Liver (tissue), 10 donors: ENCODE measurements at places on chromosomes 1 and 21. TPM values are rescaled to one million over a fixed set of nuclear protein-coding genes. Genes with fewer than 3 reads are reported as not detected.

- peaks cover 11% of the 10 kb centered on the region for H3K27me3 ChIP-seq
- H3K4me1 ChIP-seq = no peaks in the 10 kb centered on the region
- no peaks in the 10 kb centered on the region for H3K36me3 ChIP-seq
- no peak overlapping the region for H3K4me3 ChIP-seq
Observed at GRCh38 chr1:110760321-110760720, 85.6 kb upstream of the KCNA3 start.

DNA sequence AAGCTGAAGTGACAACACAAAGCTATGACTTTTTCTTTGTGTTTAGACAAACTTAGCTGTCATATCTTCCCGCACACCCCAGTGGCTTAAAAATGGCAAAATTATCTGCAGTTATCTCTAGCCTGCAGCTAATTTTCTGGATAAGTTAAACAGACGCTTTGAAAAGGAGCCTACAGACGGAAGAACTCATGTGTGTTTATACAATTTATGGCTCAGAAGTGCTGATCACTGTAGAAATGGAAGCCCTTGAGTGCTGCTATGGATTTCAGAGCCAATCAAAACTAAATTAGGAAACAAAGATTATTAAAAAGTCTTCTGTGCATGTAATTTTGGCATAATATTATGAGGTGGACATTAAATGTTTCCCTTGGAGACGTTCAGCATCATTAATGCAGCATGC is 11.6 kb downstream of the NTNG1 start:
- no peak overlapping the region for H3K27ac ChIP-seq
- no peaks in the 10 kb centered on the region for H3K4me1 ChIP-seq
- H3K36me3 ChIP-seq = no peaks in the 10 kb centered on the region
- no peak overlapping the region for H3K4me3 ChIP-seq

DNA sequence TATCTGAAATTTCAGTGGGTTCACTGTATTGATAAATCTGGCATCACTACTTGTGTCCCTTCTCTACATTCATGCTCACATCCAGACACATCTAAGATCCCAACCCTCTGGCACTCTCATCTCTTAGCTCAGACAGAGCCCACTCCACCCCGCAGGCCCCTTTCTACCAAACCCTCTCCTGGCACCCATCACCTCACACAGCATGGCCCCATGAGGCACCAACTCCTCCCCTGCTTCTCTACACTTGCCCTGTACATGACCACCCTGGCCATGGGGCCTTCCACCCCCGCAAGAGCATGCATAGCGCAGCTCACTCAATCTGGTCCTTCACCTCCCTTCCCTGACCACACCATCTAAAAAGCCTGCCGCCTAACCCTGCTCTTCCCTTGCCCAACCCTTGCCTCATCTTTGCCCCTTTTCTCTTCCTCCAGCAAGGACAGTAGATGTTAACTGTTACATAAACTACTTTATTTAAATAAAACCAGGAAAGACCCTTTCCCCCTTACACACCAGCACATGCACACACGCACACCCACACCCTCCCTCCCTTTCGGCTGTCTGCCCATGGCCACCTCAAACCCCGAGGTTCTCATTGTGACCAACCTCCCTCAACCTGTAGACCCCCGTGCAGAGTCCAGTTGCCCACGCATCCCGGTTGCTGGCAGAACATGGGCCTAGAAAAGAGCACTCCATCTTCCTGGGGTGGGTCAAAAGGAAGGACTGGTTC is 15.6 kb downstream of the SH3BP5L start:
- DNase-seq = peak; percentile 9
- H3K27ac ChIP-seq = no peak overlapping the region
- H3K4me3 ChIP-seq = no peak overlapping the region
- peaks cover 6% of the 10 kb centered on the region for H3K36me3 ChIP-seq
- H3K4me1 ChIP-seq = peaks cover 2% of the 10 kb centered on the region

SPRR2G gene
- total RNA-seq = not detected

BRDT gene
- not detected for total RNA-seq

ABL2 gene
- total RNA-seq = 4.9 TPM
